ENCODE measurements at places on chromosomes 4 and X.

GRCh38 chr4:22595684-22596083, 79.8 kb upstream of the ADGRA3 start:
- DNase-seq = no peak

- DNase-seq = no peak
Observed at GRCh38 chr4:140707325-140707724, 48.9 kb downstream of the TBC1D9 start.

DNA sequence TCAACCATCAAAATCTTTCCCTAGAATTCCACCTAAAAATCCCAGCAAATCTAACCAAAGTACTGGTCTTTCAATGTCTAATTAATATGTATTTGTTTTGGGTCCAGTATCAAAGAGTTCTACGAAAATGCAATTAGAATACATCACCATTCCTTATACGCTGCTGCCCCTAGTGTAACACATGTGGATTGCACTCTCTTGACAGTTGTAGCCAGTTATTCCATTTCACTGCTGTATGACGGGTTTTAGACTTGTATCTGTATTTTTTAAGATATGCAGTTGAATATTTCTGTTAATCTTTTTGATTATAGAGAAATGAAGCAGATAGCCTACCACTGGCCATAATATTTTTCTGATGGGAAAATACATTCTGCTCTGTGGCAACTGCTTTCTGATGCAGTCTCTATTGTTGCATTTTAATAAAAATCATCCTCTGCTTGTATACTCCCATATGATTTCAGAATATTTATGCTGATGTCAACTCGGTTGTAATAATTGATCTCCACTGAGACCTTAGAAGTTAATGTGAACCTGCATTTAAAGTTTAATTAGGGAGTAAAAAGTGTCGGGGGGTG, 17.1 kb upstream of the PAGE2B start:
- peak; percentile 41 for DNase-seq

GRCh38 chrX:80317646-80318045, 102.6 kb upstream of the TENT5D start:
- no peak for DNase-seq
